ENCODE measurements at places on chromosomes 13 and 19. TPM values are rescaled to one million over a fixed set of nuclear protein-coding genes. Genes with fewer than 3 reads are reported as not detected.
A peak's percentile ranks its signal among the peaks of the same experiment; 100 is the strongest.

- DNase-seq, result no peak
Observed at GRCh38 chr13:50334115-50334778, 319.0 kb downstream of the KCNRG start.

DNA sequence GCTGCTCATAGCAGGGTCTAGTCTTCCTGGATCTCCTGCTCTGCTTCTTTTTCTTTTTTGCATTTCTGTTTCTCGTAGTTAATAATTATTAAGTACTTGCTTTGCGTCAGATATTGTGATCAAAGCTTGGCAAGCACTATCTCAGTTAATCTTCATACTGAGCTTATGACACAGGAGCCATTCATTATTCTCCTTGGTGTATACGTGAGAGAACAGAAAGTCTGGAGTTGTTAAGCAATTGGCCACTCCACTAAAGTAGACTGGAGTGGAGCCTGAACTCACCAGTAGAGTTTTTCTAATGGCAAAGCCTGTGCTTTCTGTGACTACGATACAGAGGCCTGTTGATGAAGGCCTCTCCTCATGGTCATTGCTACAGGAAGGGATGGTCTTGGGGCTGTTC lies 285.9 kb downstream of the RFC3 start:
- DNase-seq, result no peak

DNA sequence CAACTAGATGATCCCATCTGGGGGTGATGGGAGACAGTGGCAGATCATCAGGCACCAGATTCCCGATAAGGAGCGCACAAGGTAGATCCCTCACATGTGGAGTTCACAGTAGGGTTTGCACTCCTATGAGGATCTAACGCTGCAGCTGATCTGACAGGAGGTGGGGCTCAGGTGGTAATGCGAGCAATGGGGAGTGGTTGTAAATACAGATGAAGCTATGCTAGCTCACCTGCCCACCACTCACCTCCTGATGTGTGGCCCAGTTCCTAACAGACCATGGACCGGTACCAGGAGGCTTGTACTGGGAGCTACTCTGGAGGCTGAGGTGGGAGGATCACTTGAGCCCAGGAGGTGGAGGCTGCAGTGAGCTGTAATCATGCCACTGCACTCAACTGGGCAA lies 34.8 kb downstream of the VAV1 start:
- no peak for DNase-seq

- DNase-seq, result peak; percentile 64
Observed at GRCh38 chr19:42325896-42326771, 699 bp downstream of the MEGF8 start.

GRCh38 chr13:39433651-39434050 lies 169.3 kb downstream of the LHFPL6 start:
- DNase-seq, result no peak

DNA sequence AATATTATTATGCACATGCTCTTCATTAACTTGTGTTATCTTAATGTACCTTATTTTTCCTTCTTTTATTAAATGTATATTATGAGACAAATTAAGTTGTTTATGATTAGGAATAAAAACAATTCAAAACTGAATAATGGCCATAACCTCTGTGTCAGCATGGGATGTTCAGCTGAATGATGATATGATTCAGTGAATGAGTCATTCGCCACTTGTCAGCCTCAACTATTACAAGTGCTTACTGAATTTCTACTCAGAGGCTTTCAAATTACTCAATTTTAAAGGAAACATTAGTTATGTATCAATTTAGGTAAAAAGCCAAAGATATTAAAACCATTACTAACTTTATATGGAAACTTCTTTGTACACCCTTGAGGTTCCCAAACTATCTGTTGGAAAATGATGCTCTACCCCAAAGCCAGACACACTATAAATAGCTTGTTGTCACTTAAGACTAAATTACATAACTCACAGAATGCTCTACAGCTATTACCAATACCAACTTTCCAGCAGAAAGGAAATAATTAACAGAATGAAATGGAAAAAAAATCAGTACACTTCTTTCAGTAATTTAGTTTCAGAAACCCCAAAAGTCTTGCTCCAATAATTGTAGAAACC lies 14.4 kb downstream of the LIG4 start:
- no peak for DNase-seq

DNA sequence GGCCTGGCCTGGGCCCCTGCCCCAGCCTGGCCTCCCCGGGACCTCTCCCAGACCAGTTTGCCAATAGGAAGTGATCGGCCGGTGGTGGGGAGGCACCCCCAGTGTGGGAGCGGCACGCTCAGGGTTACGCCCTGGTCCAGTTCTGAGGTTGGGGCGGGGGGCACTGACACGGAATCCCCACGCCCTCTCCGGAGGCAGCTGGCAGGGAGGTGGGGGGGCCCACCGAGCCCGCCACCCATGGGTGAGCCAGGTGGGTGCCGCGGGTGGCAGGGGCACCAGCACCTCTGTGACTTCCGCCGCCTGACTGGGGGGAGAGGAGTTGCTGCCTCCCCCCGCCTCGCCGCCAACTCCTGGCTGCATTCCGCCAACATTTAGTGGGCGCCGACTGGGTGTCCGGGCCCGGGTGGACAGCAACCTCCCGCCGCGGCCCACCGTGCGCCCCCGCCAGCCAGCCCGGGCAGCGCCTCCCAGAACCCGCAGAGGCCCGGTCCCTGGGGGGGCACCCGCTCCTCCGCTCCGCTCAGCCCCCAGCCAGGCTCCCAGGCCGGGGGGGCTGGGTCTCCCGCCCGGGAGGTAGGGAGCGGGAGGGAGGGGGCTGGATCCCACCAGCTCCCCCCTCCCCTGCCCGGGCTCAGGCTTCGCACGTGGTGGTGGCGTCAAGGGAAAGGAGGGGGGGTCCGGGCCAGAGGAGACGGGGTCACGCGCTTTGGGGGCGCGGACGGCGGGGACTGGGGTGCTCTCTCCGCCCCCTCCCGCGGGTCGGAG lies 2.0 kb downstream of the ZBTB7A start:
- DNase-seq, result peak; percentile 56

DNA sequence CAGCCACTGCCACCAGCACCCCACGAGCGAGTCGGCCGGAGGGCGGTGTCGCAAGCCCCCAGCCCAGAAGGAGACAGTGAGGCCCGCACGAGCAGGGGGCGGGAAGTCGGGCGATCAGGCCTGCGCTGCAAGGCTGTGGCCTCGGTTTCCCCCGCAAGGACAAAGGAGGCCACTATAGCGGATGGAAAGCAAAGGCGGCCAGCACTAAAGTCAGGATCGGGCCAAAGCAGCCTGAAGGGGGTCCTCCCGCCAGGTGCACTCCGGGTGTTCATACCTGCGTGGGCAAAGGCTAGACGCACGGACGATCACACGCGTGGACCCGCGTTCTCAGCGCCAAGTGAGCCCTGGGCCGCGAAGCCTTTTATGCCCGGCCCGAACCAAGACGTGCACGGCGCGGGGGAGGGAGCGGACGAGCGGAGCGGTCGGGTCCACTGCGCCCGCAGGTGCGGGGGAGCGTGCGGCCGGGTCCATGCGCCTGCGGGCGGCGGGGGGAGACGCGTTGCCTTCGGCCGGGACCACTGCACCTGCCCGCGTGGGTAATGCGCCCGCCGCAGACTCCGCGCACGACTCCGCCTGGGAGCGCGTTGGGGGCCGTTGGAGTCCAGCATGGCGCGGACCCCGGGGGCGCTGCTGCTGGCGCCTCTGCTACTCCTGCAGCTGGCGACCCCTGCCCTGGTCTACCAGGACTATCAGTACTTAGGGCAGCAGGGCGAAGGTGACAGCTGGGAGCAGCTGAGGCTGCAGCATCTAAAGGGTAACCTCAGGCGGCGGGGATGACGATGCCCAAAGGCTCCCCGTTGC lies at the start of the genes PRDX2 and THSD8:
Gene PRDX2 (minus strand): TSS at position 335 of the 801 bp plus-strand sequence. CDS start 539 bp downstream, outside the sequence.
Gene THSD8 (plus strand): TSS at position 604 of the 801 bp plus-strand sequence. CDS start 3 bp downstream, at position 607.
- peak; percentile 87 for DNase-seq

GRCh38 chr19:9856609-9857008 lies 21.5 kb downstream of the PIN1 start:
- DNase-seq, result no peak

GRCh38 chr13:32829269-32829668 lies 187.0 kb upstream of the KL start:
- no peak for DNase-seq

DNA sequence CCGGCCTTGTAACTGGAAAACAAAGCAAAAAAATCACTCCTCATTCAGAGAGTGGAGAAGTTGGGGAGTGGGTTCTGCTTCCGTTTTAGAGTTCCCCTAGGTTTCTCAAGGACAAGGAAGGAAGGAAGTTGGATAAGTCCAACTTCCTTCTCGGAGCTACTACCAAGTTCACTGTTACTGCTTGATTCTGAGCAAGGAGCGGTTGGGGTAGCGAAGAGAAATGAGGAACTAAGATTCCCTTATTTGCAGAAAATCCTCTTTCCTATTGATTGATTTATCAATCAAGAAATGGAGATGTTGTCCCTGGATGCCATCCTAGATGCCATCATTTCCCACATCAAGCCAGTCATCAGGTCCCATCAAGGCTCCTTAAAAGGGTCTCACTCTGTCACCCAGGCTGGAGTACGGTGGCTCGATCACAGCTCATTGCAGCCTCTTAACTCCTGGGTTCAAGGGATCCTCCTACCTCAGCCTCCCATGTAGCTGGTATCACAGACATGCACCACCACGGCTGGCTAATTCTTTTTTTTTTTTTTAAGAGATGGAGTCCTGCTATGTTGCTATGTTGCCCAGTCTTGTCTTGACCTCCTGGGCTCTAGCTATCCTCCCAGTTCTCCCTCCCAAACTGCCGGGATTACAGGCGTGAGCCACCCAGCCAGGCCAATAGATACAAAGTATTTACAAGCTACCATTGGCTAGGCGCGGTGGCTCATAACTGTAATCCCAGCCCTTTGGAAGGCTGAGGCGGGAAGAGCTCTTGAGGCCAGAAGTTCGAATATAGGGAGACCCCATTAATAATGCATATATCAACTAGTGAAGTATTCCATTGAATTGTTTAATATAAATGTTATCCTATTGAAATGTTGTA lies 809 bp upstream of the B9D2 start:
- no peak for DNase-seq

DNA sequence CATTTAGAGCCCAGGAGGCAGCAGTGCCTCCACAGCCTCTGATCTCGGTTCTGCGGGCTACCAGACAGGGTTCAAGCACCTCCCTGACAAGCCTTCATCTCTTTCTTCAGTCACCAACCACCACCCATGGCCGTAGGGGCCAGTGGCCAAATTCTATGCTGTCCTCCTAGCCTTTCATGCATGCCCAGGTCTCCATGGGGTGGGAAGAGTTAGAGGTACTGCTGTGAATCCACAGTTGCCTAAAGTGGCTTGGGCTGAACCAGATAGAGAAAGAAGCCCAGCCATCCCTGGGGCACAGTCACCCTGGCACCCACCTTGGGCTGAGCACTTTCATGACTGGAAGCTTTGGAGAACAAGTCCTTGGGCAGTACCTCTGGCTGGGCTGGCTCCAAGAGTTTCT lies 97.4 kb downstream of the ZDHHC20 start:
- DNase-seq, result no peak

The UHRF1 gene
- 0.58 TPM for total RNA-seq

The INAFM1 gene
- total RNA-seq, result 1.8 TPM

The FOSB gene
- total RNA-seq, result 76.8 TPM

The CHST8 gene
- total RNA-seq, result not detected

Measured in stomach (tissue), 19 donors.